ENCODE measurements at places on chromosomes 12 and 14.

DNA sequence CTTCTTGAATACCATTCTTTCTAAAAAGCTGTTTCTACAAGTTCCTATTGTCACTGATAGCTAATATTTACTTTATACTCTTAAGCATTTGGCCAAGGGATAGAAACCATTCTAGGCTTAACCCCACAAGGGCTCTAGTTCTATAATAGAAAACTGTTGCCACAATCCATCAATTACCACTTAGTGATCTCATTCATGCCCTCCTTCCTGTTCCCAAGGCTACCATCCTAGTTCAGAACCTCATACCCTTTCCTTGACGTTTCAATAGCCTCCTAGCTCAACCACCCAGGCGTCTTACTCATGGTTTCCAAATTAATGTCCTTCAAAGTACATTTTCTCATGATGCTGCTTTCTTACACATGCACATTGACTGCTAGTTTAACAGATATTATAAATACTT is 493.5 kb downstream of the NAV3 start:
- no peak for DNase-seq

DNA sequence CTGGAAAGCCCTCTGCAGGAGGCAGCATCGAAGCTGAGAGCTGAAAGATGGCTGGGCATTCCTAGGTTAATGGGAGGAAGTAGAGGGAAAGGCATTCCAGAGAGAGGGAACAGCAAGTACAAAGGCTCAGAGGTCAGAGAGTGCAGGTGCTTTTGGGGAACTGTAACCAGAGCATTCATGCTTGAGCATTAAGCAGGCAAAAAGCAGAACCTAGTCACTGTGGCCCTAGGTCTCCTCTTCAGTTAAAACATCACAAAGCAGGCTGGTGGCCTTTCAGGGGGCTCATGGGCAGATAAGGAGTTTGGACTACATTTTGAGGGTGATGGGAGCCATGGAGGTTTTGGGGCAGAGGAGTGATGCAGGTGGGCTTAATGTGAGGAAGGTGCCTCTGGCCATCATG is 169.2 kb upstream of the MYL2 start:
- DNase-seq, result no peak

DNA sequence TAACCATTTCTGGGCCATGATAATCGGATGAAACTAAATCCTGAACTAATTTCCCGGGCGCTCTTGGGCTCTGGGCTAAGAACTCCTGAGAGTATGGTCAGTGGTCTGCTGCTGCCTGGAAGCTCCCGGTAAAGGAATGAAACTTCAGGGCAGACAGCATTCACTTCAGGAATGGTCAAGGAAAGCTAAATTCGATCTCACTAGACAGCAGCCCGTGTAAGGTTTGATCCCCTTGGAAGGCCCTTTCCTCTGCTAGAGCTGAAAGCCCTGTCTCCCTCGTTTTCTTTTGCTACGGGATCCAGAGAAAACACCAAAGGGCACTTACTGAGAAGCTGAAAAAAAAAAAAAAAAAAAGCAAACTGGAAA is 680 bp downstream of the ASB8 start:
- DNase-seq, result no peak

- no peak for DNase-seq
These were observed 39.2 kb downstream of the ACADS start for GRCh38 chr12:120764816-120765215.

- DNase-seq, result no peak
These were observed 52.1 kb downstream of the LGMN start for GRCh38 chr14:92696366-92696765.

GRCh38 chr14:38412654-38413053 is 156.8 kb upstream of the CLEC14A start:
- DNase-seq, result no peak

- no peak for DNase-seq
These were observed 2.2 kb downstream of the OASL start for GRCh38 chr12:121036810-121037326.

GRCh38 chr14:93959239-93960107 is 16.9 kb downstream of the ASB2 start:
- DNase-seq, result no peak

DNA sequence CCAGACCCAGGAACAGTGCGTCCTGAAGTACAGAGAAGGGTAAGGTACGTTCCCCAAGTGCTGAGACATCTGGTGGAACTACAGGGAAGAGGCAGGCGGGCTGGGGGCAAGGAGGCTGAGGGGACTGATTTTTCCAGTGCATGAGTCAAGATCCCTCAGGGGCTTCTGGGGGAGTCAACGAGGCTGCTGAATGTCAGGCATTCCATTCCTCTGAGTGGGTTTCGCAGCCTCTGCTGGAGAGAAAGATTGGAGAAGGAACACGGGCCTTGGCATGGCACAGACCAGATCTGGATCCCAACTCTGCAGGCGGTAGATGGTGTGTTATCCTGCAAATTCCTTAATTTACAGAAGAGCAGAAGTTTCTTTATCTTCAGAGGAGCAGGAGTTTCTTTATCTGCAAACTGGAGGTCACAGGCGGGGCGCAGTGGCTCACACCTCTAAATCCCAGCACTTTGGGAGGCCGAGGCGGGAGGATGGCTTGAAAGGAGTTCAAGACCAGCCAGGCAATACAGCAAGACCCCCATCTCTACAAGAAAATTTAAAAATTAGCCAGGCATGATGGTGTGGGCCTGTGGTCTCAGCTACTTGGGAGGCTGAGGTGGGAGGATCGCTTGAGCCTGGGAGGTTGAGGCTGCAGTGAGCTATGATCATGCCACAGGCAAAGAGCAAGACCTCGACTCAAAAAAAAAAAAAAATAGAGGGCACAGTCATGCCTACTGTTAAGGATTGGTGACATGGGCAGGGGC is 132.6 kb upstream of the MAP1LC3B2 start:
- no peak for DNase-seq

DNA sequence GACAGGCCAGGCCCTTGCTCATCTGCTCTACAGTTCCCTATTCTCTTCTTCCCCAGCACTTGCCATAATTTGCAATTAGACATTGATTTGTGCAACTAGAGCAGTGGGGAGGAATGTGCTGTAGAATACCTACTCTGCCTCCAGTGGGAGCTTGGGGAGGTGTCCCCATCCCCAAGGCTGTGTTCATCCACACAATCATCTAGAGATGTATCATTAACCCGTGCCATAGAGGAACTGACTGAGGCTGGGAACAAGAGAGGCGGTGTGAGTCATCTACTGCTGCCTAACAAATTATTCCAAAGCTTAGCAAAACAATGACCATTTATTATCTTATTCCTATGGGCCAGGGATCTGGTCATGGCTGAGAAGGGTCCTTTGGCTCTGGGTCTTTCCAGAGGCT is 5.1 kb upstream of the OTUB2 start:
- DNase-seq, result no peak

- no peak for DNase-seq
These were observed 5.5 kb upstream of the CCDC184 start for GRCh38 chr12:48177982-48178381.

DNA sequence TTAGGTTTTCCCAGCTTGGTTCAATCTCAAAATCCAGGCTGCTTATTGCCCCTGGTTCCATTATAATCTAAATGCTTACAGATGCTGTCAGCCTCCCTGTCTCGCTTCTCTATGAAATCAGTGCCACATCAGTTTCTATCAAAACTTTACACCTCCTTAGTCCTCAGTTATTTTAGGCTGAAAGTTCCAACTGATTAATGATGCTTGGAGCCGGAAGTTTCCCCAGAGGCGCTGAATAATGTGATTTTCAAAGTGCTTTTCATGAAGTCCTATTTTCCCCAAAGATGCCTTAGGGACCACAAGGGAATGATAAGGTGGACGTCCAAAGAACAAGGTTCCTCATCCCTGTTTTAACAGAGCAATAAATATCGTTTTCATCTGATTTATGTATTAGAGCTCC is 262.4 kb upstream of the RMST start:
- no peak for DNase-seq

- no peak for DNase-seq
These were observed 1514.9 kb upstream of the TMEM132C start for GRCh38 chr12:126752021-126752420.

DNA sequence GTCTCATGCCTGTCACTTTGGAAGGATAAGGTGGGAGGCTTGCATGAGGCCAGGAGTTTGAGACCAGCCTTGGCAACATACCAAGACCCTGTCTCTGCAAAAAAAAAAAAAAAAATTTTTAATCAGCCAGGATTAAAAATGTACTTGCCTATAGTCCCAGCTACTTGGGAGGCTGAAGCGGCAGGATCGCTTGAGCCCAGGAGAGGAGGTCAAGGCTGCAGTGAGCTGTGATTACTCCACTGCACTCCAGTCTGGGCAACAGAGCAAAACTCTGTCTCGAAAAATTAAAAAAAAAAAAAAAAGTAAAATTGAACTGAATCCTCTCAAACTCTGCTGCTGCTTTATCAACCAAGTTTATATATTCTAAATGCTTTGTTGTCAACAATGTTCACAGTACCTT is 128.1 kb upstream of the AEBP2 start:
- DNase-seq, result no peak

GRCh38 chr14:73234586-73235394 is 2.5 kb upstream of the PAPLN start:
- no peak for DNase-seq

- DNase-seq, result no peak
These were observed 270.4 kb upstream of the RTL1 start for GRCh38 chr14:101173698-101174521.

DNA sequence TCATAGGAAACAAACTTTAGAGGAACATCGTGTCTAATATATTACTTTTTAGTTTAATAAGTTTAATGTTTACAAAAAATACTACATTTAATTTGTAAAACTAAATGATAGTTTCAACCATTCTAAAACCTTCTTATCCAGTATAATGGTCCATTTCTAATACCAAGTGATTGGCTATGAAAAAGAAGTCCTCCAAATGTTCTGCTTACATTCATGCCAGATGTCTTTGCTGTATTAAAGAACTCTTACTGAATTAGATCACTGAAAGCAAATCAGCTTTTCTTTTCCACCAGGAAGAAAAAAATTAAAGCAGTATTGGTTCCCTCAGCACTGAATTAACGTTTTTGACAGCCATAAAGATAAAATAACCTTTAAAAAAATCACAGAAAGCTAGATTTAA is 3.7 kb downstream of the NOVA1 start:
- DNase-seq, result no peak

DNA sequence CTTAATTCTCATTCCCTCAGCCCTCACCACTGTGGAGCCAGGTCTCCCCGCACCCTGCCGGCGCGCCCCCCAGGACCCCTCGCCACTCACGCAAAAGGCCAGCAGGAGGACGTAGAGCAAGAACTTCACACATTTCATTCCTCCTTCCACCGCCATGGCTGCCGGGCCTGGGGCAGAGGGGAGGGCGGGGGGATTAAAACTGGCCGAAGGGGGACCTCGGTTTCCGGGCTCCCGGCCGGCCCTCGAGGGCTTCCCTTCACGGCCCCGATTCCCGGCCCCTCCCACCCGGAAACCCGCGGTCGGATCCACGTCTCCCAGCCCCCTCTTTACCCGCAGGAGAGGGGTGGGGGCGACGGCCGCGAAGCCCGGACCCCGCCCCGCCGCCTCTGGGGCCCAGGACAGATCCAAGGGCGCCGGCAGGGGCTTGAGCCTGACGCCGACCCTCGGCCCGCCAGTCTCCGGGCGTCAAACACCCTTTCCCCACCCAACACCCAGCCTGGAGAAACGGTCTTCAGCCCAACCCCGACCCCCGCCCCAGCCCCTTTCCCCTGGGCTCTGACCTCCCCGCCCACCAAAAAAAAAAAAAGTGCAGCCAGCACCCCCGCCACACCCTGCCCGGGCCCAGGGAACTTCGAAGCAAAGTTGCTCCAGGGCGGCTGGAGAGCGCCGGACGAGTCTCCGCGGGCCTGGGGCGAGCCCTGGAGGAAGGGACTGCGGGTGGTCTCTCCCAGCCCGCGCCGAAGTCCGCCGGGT is 447 bp downstream of the CD63 start:
- peak; percentile 56 for DNase-seq

GRCh38 chr14:100994756-100995330 is 91.3 kb upstream of the RTL1 start:
- no peak for DNase-seq

DNA sequence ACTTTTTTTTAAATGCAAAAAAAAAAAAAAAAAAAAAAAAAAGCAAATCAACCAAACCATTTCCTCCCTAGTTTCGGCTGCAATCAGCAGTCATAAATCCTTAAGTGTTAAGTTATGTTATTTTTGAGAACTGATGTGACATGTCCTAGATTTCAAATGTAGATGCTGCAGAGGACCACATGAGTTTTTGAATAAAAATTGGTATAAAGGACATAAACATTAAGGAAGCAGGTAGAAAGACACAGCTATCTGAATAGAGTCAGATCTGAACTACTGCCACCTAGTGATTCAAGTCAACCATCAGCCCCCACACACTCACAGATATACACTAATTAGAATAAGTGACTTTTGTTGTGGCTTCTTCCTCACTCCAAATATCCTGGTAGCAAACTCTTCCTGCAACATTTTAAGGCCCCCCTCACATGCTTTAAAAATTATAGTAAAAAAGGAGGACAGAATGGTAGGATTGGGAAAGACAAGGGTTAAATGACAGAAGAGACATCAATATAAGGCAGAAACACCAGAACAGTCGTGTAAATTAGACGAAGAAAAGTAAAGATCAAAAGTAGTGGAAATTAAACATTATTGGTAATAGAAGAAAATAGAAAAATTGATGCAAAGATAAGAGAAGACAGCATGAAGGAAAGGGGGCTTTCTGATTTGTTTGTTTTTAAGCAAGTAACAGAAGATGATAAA is 394.5 kb upstream of the ATP2B1 start:
- no peak for DNase-seq

DNA sequence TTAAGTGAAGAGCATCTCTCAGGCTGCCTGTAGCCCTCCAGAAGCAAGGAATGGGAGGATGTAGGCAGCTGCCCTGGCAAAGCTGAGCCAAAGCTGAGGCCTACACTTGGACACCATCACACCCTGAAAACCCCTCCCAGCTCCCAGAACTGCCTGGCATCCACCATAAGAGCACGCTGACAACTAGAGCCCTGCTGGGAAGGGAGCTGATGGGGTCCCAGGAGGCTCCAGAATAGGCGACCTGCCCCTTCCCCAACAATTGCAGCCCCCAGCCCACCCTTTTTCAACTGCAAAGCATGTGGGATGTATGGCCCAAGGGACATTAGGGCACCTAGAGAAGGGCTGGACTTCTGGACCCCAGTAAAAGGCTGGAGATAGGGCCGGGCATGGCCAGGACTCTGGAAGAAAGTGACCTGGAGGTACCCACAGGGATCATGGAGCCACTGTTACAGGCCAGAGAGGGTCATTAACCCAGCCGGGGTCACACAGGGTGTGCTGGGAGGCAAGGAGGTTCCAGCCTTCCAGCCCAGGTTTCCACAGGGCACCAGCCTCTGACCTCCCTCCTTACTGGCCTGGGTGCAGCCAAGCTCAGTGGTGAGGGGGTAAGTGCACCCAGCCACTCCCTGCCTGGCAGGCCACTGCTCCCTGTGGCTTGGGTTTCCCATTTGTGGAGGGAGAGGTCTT is 27.8 kb downstream of the FAM222A start:
- no peak for DNase-seq
